ENCODE measurements at places on chromosomes 1 and 21. TPM values are rescaled to one million over a fixed set of nuclear protein-coding genes. Genes with fewer than 3 reads are reported as not detected.

DNA sequence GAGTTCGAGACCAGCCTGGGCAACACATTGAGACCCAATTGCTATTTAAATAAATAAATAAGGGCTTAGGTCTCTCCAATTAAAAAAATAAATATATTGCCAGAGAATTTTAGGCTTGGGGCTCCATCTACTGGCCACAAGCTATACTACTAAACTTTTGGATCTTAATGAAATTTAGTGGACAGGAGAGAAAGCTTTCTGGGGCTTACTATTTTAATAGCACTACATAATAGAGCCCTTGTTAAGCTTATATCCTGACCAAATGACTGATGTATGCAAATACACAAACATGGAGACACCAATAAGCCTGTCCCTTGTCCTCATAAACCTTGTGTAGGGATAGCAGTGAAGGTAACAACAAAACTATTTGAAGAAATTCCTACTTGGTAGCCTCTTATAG is 18.4 kb downstream of the CCT3 start:
- DNase-seq = no peak

- no peak for DNase-seq
These were observed 149.0 kb upstream of the C1orf87 start for GRCh38 chr1:60222360-60223115.

Gene TMPRSS15
- total RNA-seq = not detected

Gene SLC44A5
- total RNA-seq = 3.5 TPM

Data from breast epithelium (tissue), 4 donors.